ENCODE measurements at places on chromosomes 12 and 14.

- DNase-seq = no peak
These were observed 303.9 kb downstream of the CACNA1C start for GRCh38 chr12:2356601-2357125.

DNA sequence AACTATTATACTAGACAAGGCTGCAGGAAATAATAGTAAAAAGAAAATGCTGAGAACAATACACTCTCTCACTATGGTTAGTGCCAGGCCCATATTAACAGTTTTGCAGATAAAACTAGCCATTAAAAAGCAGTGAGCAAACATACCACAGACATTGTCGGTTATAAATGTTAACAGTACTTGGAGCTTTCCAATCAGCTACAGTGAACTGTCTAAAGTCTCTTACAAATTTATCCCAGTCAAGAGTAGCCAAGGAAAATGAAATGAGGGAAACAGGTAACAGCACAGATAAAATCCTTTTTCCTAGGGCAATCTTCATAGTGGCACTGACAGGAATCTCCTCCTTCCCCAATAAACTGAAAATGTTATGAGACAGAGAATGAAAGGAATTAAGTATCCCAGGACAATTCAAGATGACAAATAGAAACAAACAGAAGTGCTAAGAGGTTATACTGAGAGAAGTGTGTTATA lies 30.8 kb downstream of the PAWR start:
- DNase-seq = no peak

GRCh38 chr12:105575235-105575634 lies 244.7 kb downstream of the C12orf75 start:
- no peak for DNase-seq

- no peak for DNase-seq
These were observed 17.3 kb downstream of the KLRK1 start for GRCh38 chr12:10372559-10372958.

GRCh38 chr12:52744493-52745156 lies 32.5 kb downstream of the KRT76 start:
- DNase-seq = no peak

DNA sequence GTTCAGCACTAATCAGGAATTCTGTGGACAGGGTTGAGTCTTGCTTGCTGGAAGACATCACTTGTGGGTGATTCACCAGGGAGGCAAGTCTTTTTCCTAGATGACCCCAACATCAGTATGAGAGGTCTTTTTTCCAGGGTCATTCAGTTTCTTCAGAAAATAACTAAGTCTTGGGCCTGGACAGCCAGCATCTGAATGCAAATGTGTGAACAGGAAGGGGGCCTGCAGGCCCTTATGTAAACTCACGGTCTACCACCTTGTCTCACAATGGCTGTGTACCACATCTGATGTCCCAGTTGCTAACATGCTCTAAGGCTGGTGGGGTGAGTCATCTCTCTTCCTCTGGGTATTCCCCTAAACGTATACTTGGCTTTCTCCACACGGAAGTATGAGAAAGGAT lies 79.2 kb downstream of the HECTD4 start:
- peak; percentile 22 for DNase-seq

DNA sequence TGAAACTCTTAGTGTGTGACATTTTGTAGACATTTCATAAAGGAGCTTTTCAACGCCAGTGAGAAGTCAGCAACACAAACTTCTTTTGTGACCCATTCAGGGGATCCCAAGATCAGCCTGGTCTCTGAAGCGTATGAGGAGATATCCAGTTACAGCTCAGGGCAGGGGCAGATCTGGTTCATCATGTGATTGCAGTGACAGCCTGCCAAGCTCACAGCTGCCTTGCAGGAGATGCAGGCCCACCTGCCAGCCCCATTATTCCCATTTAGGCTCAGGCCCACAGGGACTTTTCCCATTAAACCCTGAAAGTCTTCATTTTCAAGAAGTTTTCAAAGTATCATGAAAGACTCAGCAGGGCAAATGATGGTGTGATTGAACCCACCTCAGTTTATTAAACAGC lies 38.3 kb downstream of the SRGAP1 start:
- DNase-seq = no peak

GRCh38 chr12:116443821-116444589 lies 115.2 kb upstream of the MAP1LC3B2 start:
- DNase-seq = peak; percentile 45

DNA sequence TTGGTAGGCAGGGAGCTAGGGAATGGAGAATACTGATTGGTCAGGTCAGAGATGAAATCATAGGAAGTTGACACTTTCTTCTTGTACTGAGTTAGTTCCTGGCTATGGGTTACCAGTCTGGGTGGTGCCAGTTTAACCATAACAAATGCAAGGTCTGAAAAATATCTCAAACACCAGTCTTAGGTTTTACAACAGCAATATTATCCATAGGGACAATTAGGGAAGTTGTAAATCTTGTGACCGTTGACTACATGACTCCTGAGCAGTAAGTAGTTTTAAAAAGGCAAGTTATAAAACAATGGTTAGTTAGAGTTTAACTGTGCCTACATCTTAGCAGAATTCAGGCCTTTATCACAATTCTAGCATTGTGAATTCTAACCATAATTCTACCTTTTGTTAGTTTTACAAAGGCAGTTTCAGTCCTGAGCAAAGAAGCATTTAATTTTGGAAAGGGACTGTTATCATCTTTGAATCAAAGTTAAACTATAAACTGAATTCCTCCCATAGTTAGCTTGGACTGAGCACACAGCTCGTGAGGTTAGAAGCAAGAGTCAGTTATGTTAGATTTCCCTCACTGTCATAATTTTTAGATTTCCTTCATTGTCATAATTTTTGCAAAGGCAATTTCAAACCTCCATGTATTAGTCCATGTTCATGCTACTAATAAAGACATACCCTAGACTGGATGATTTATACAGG lies 19.7 kb upstream of the MON2 start:
- DNase-seq = no peak

GRCh38 chr12:115846516-115846915 lies 431.0 kb downstream of the MED13L start:
- no peak for DNase-seq

DNA sequence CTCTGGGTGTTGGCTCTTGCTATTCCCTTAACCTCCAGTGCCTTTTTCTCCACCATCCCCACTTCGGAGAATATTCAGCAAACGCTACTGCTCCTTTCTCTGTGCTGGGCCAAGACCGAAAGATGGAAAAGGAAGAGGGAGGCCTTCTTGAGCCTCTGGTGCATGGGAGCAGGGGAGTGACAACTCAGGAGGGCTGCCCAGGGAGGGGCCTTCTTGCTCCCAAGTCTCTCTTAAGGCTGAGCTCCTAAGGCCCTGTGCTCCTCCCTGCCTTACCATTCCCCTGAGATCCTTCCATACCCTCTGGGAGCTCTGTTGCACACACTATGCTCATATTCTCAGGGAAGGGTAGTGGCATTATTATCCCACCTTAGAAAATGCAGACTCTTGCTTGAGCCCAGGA lies 34.9 kb downstream of the SH2B3 start:
- DNase-seq = no peak

- no peak for DNase-seq
These were observed 116.4 kb downstream of the NTN4 start for GRCh38 chr12:95674163-95674562.

DNA sequence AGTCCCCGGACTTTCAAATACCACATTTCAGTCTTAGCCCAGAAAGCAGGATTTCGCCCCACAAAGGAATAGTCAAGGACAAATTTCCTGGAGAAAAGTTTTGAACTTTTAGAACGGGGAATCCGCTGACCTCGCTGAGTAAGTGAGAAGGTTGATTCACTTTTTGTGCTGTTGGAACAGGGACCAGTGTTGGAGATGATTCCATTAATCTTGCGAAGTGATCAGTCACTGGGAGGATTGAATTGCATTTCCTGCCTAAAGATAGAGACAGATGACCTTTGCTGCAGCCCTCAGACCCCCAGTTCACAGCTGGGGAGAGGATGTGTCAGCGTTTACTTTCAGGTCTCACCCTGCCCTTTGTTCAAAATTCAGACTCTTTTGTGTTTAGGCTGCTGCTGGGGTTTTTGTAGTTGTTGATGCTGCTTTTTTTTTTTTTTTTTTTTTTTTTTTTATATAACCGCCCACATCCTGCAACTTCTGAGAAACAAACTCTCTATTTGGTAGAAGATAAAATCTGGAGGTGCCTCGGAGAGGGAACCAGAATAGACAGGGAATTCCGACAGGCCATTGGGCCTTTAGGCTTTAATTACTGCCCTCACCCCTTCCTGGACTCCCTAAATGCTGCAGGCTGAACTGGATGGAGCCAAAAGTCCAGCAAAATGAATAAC lies 9.8 kb upstream of the KDM2B start:
- peak; percentile 82 for DNase-seq

DNA sequence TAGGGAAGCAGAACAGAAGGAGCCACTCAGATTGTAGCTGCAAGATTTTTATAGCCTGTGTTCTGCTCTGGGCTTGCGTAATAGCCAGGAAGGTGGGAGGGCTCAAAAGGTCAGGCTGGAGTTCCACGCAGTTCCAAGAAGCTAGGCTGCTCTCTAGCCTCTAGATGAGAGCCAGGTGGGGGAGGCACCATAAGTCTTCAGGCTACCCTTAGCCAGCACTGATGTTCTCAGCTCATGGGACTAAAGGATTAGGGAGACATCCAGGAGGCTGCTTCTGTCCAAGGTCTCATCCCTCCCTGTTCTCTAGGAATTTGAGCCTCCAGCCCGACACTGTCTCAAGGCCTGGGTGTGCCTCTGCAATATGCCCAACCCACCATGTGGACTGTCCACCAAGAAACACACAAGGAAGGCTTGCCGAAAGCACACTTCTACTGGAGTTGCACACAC lies 1.7 kb downstream of the LMBR1L start:
- DNase-seq = no peak

DNA sequence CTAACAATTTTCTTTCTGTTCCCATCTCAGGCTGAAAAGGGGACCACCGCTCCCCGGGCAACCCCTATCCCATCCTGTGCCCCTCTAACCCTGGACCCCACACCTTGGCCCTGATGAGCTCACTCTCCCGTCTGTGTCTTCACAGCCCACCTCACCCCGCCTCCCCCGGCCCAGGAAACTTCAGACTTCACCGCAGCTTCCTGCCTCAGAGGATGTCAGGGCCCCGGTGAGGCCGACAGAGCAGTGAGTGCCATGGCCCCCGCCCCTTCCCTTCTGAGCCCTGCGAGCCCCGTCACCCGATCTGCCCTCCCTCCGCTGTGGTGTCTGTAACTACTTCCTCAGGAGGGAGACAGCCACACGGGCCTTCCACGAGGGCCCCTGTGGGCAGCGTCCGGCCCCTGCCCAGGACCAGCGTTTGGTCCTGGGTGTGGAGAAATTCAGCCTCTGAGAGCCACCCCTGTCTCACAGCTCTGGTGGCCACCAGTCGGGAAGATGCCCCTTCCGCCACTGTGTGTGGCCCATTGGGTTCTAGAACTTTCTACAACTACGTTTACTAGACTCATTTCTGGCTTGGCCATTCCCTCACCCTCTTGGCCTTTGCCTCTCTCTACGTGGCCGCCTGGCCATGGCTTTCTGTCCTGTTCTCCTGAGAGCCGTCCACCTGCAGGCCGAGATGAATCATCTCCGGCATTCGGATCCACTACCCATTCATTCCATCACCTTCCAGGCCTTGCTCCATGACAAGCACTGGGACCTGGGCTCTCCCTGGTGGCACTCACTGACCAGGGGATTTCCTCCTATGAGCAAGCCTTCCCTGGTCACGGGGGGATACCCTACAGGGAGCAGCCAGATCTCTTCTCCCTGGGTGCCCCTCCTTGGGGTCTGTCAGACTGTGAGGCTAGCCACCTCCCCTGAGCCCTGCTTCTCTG lies 3.4 kb downstream of the RHOF start:
- peak; percentile 96 for DNase-seq

GRCh38 chr14:35932136-35932535 lies 106.0 kb downstream of the BRMS1L start:
- no peak for DNase-seq

DNA sequence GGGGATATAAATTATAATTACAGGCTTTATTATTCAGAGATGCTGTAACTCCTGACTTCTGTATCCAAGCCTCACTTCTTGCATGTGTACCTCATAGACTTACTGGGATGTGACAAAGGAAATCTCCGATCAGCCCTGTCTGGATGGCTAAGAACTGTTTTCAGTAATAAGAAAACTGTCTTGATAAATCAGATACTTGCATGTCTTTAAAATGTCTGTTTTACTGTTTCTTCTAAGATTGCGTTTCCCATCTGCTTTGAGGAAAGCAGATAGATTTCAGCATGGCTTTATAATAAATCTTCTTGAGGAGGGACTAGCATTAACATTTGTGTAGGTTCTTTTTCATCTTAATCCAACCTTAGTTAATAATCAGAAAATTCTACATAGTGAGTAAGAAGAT lies 395.9 kb downstream of the EGLN3 start:
- no peak for DNase-seq

DNA sequence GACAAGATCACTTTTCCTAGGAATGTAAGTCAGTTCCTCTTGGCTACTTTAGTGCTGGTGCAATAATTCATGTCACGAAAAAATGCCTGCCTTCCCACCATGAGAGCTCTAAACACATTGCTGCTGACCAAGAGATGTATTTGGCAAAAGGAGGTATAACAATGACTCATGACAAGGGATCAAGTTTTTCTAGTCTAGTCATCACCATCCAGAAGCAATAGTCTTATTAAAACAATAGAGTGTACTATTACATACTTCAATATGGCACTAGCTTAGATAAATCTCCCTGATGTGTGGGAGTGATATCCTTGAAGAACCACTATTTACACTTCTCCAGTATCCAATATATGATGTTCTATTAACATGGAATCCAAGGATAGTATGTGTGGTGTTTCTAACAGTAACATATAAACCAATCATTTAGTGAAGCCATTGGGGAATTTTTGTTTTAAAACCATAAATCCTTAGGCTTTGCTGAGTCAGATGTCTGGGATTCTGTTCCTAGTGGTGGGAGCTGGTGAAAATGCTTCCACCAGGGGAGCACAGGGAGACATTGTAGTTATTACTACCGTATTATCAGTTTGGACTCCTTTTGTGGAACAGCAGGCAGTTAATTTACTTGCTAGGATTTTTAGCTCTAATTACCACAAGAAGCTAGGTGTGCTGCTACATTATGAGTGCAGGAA lies 1387.5 kb downstream of the LRFN5 start:
- no peak for DNase-seq

DNA sequence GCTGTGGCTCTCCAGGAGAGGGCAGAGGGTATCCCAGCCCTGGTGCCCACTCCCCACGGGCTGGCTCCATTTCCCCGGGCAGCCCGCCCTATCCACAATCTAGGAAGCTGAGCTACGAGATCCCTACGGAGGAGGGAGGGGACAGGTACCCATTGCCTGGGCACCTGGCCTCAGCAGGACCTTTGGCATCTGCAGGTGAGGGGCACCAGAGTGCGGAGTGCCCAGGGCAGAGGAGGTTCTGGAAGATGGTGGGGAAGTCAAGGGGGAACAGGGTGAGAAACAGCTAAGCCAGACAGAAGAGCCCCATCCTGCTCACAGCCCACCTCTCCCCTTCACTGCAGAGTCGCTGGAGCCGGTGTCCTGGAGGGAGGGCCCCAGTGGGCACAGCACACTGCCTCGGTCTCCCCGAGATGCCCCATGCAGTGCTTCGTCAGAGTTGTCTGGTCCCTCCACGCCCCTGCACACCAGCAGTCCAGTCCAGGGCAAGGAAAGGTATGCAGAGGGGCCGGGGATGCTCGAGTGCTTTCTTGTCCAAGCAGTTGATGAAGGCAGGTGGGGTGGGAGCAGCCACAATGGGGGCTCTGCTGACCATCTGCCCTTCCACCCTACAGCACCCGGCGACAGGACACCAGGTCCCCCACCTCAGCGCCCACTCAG lies 10.3 kb downstream of the TNS2 start:
- DNase-seq = no peak

GRCh38 chr14:52185178-52185577 lies 82.3 kb upstream of the PTGDR start:
- DNase-seq = no peak

GRCh38 chr14:104343690-104344640 lies 205.6 kb downstream of the KIF26A start:
- DNase-seq = no peak

GRCh38 chr12:75666939-75667334 lies 155.5 kb upstream of the KRR1 start:
- DNase-seq = no peak

Data from B cell (primary cell).